ENCODE measurements at places on chromosomes 3 and 15.
A peak's percentile ranks its signal among the peaks of the same experiment; 100 is the strongest.

GRCh38 chr3:182111967-182112366 lies 400.2 kb downstream of the SOX2 start:
- no peak for DNase-seq

- no peak for DNase-seq
Measured at GRCh38 chr3:18886331-18886730, 262.0 kb upstream of the KCNH8 start.

DNA sequence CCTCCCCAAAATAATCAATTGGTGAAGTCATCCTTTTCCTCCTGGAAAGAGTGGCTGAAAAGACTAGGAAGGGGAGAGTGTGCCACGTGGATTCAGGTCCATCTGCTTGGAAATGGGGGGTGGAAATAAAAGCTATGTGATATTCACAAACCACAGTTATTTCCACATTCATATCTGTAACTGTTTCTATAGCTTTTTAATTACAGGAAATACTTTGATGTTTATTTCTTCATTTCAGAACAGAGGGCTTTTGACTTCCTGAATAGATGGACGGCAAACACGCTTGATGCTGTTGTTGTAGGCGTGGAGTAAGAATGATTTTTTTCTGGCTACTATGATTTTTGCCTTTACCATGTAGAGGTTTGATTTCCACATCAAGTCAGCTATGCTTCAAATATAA lies 10.1 kb downstream of the AADACL2 start:
- no peak for DNase-seq

GRCh38 chr3:59327376-59327808 lies 277.6 kb upstream of the CFAP20DC start:
- DNase-seq, result no peak

- DNase-seq, result no peak
Measured at GRCh38 chr3:133472242-133472641, 72.4 kb downstream of the BFSP2 start.

- DNase-seq, result no peak
Measured at GRCh38 chr3:141216975-141217374, 14.7 kb upstream of the PXYLP1 start.

DNA sequence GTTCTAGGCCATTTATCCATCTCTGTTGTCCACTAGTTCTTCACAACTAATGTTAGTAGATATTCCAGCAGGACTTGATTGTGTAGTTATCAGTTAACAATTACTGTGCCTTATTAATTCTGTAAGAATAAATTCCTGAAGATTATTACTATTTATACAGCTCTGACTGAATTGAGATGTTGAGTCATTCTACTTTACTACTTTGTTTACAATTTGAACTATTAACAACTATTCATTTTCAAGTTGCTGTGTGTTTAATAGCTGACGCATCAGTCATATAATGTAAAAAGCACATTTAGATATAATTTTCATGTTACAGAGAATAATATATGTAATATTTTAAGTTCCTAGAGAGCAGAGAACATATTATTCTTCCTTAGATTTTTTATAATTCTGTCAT lies 21.1 kb downstream of the DZIP3 start:
- no peak for DNase-seq

- DNase-seq, result no peak
Measured at GRCh38 chr3:152277198-152277597, 8.5 kb downstream of the MBNL1 start.

- no peak for DNase-seq
Measured at GRCh38 chr3:39971559-39972031, 162.2 kb downstream of the MYRIP start.

GRCh38 chr3:53079791-53080555 lies 34.1 kb upstream of the SFMBT1 start:
- DNase-seq, result no peak

DNA sequence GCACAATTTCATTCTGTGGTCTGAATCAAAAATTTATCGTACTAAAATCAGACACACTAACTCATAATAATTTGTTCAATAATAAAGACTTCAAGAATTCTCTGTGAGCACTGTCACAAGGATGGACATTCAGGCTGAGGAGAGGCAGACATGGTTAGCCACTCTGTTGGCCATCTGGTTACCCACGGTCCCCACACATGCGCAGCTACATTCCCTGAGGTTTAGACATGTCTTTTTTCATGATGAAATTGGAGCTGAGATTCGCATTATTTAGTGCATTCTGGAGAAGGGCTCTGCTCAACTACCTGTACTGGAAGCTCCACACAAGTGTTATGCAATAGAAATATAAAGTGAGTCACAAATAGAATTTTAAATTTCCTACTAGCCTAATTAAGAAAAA lies 156.9 kb downstream of the SUCNR1 start:
- no peak for DNase-seq

GRCh38 chr3:47799733-47800132 lies 3.2 kb upstream of the DHX30 start:
- DNase-seq, result no peak

DNA sequence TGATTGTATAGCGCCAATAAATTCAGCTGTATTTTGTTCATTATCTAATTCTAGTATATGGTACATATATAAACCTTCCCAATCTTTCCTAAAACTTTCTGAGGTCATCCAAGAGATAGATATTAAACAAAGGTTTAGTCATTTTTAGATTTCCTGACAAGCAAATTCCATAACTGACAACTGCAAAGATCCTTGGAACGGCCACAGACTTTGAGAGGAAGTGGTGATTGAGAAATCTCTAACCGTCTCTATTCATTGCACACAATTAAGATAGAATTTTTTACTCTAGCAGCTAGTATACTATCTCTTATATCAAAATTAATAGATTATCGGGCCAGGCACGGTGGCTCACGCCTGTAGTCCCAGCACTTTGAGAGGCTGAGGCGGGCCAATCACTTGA lies 4.7 kb downstream of the CSNK1G1 start:
- no peak for DNase-seq

DNA sequence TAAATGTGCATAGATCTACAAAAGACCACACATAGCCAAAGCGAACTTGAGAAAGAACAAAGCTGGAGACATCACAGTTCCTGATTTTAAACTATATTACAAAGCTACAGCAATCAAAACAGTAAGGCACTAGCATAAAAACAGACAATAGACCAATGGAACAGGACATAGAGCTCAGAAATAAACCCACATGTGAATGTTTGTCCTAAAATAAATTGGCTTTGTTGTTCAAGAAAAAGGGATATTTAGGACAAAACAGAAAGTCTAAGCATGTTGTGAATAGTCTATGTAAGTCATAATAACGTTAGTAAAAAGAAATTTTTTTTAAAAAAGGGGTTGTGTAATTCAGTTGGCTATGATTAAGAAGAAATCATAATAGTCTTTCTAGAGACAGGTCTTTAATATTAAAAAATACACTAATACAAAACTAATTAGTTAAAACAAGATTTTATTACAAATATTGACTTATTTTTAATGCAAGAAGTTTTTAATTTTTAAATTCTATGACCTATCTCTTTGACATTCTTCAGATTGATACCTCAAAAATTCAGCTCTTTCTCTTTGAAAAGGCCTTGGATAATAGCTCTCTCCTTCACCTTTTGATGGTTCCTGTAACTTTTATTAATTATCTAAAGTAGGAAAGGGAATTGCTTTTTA lies 11.6 kb downstream of the TMEM212 start:
- no peak for DNase-seq

DNA sequence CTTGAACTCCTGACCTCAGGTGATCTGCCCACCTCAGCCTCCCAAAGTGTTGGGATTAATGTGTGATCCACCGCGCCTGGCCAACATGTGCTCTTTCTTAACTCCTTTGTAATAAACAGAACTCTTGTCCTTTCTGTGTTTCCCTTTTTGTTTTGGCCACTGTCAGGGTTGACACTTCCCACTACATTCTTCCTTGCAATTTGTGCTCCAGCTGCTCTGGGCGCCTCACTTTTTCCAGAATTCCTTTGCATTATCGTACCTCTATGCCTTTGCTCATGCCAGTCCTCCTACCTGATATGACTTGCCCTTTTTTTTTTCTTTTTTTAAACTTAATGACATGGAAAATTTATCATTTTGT lies 38.8 kb upstream of the SMAD3 start:
- DNase-seq, result no peak

GRCh38 chr15:43144512-43144911 lies 11.1 kb downstream of the TMEM62 start:
- DNase-seq, result no peak

GRCh38 chr3:112894258-112894657 lies 47.6 kb upstream of the CD200R1L start:
- no peak for DNase-seq

DNA sequence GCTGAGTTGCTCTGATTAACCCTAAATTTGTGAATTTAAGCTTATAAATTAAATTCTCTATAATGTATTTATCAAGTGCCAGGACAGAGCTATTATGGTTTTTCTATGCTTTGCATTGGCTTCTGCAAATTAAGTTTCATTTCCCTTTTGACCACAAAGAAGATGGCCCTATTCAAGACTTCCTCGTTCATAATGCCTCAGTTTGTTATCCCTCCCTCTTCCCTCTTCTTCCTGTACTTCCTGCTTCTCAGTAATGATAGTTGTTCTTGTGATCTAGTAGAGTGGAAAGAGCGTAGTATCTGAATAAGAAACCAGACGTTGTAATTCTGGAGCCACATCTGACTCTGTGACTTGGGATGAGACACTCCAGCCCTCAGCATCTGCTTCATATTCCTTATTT lies 118.7 kb downstream of the CACNA1D start:
- no peak for DNase-seq

- DNase-seq, result no peak
Measured at GRCh38 chr3:118080889-118081288, 953.8 kb downstream of the IGSF11 start.

DNA sequence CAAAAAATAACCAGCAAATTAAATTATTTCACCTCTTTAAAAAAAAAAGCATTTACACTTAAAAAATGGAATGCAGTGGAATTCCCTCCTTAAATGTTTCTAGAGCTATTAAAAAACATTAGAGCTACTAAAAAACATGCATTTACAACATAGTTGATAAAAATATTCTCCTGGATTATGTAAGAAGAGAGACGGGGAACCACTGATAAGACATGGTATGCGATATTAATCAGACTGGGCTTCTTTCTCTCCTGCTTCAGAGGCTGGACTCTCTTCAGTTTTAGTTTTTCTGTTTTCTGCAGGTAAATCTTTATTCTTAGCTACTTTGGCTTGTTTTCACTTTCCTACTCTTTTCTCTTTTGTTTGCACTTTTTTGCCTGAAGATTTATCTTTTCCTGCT lies 40.4 kb upstream of the WDR49 start:
- DNase-seq, result no peak

GRCh38 chr15:55588070-55588814 lies at the start of gene PYGO1:
Gene PYGO1, minus strand, starts transcription at chr15:55588345. Its CDS starts 462 bp downstream, at chr15:55587883.
- peak; percentile 49 for DNase-seq

DNA sequence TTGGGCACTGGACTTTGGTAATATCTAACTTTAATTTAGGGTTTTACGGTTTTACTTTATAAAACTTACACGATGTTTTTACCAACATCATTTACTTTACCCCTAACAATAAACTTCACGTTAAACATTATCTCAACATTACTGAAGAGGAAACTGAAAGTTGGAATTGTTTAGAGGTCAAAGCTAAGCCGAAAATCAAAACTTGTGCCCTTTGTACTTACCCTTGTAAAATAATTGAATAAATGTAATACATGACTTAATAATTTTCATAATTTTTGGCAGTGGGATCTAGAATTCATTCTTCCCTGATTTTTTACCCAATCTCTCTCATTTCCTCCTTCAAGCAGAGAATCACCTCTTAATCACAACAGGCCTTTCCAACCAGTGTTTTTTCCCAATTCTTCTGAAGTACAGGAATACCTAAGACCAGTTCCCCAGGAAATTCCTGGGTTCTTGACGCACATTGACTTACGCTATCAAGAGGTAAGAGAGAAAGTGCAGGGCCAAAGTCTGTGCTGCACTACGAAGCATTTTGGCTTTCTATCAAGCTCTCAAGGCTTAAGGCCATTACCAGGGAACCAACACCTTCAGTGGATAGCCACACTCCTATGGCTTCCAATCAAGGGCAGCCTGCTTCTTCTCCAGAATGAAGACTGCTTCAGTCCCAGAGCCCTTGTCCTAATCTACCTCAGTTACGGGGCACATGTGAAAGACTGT lies 11.9 kb upstream of the SEMA6D start:
- no peak for DNase-seq

DNA sequence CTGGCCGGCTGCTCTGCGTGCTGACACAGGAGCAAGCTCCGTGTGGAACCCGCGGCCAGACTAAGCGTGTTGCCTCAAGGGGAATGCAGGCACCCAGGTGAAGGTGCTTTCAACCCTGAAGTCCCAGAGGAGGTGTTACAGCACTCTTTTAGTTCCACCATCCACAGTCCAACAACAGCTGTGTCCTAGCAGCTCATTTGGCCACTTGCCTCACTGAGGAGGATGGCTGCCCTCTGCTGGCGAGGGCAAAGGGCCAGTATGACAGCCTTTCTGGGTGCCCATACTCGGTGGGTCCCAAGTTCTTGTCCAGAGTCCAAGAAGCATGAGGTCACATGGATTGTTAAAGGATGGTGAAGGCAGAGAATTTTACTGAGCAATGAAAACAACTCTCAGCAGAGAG lies 87.8 kb downstream of the C3orf85 start:
- DNase-seq, result no peak

All from stimulated activated naive CD8-positive, alpha-beta T cell treated with anti-CD3 and anti-CD28 coated beads, Interleukin-15, amount 100 ng/mL, for 72 hours (primary cell).